ENCODE measurements at places on chromosomes 4 and X.
A peak's percentile ranks its signal among the peaks of the same experiment; 100 is the strongest.

DNA sequence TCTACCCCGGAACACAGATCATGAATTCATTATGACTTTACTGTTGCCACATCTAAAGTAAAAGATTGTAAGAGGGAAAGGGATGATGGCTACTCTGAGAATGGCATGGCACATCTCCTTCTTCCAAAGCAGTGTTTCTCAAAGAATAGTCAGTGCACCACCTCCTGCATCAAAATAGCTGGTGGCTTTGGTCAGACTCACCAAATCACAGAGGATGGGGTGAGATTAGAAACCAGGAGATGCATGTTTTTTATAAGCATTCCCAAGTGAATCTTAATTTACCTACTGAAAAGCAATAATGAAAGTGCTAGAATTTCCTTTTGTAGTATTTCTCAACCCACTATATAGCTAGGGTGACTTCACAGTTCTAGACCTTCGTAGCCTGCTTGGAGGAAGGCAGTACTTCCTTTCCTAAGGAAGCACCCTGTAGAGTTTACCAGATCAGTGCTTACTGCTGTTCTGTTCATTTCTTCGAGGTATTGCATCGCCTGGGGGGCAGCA is 340.8 kb upstream of the KLF3 start:
- no peak for DNase-seq

- DNase-seq = peak; percentile 38
Observed at GRCh38 chr4:139416073-139416673, 37.7 kb upstream of the RAB33B start.

DNA sequence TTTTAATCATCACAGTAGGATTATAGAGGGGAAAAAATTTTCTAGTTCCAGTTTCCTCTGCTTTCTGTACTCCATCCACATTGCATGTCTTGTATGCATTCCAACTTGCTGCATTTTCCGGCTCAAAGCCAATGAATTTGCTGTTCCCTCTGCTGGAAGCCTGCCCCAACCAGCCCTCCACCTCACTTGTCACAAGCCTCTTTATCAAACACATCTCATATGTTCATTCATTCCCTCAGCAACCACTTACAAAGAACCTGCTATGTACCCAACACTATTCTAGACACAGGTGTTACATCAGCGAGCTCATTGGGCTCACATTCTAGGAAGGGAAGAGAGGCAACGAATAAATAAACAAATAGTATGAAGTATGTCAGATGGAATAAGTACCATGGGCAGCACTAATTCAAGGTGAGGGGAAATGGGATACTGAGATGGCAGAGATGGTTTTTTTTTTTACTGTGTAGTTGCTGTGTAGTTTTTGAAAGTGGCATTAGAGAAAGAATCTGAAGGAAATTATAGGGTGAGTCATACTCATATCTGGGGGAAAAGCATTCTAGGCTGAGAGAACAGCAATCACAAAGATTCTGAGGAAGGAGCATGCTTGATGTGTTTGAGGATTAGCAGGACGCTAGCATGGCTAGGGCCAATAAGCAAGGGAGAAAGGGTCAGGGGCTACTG is 332.5 kb downstream of the PDGFC start:
- no peak for DNase-seq

DNA sequence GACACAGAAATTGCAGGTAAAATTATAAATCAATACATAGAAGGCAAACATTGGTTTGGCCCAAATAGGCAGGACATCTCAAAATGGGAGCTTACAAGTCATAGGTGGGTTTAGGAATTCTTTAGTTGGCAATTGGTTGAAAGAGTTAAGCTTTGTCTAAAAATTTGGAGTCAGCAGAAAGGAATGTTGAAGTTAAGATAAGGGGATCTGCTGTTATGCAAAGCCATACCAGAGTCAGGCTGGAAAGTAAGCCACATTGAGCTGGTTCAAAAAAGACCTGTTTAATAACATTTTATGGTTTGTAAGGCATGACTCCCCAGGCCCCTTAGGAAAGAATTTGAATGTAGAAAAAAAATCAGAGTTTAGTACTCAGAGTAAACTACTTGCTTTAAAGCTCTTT is 92.6 kb downstream of the IL13RA2 start:
- DNase-seq = no peak

- DNase-seq = no peak
Observed at GRCh38 chrX:31333165-31333831, 261.5 kb upstream of the FTHL17 start.

- DNase-seq = peak; percentile 41
Observed at GRCh38 chr4:2252530-2253091, 9.3 kb downstream of the MXD4 start.

GRCh38 chrX:123504047-123504446 is 228.8 kb downstream of the THOC2 start:
- no peak for DNase-seq

- peak; percentile 75 for DNase-seq
Observed at GRCh38 chrX:119516157-119516702, 48.0 kb downstream of the SLC25A5 start.

GRCh38 chr4:61300266-61300844 is 100.2 kb downstream of the ADGRL3 start:
- DNase-seq = no peak

GRCh38 chr4:37949636-37950426 is 10.4 kb upstream of the PTTG2 start:
- DNase-seq = no peak

DNA sequence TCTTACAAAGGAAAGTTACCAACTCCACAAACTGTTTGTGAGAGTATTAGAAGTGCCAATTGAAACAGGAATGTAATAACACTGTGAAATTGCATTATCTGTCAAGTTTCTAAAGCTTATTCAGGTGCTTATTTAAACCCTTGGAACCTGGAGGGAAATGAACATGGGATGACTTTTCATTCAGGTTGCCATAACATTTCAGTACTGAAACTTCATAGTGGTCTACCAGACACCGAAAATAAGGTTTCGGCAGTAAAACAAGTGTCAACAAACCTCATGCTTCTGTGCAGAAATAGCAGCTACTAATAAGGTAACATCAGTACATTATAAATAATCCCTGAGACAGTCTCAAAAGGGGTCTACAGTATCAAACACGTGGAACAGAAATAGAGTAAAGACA is 890.7 kb upstream of the INTU start:
- DNase-seq = no peak

DNA sequence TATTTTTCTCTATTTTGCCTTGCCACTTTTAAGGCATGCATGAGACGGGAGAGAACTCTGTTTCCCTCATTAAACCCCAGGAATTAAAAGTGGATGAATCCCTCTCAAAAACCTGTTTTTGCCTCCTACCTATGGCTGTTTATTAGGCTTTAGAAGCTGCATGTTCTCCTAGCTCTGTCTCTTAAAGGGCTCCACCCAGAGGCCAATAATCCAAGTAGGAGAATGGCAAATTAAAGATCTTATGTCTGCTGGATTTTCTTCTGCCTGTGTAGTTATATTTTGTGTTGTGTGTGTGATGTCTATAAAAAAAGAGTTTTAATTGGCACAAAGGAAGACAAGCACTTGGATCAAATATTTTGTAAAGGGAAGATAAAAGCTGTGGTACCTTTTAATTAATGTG is 32.4 kb downstream of the MAGEC1 start:
- DNase-seq = no peak

GRCh38 chrX:12970691-12971202 is 4.2 kb upstream of the TMSB4X start:
- DNase-seq = no peak

DNA sequence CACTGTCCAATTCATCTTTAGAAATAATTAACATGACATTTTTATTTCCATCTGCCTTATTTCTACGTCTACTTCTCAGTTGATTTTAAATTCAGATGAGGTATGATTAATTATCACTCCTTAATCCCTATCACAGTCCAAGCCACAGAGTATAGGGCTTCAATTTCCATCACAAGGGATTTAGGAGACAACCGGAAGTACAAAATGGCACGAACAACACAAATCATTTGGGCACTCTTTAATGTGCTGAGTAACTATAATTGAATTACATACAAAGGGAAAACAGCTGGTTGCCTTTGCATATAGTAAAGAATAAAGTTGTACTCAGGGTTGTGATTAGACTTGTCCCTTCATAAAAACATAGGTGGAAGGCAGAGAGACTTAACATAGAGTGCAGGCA is 290.4 kb upstream of the MAGEB16 start:
- no peak for DNase-seq

- DNase-seq = no peak
Observed at GRCh38 chrX:108439426-108439942, at the start of gene COL4A5. Gene COL4A5, plus strand, starts transcription at chrX:108439838. Its CDS starts 288 bp downstream, at chrX:108440126.

DNA sequence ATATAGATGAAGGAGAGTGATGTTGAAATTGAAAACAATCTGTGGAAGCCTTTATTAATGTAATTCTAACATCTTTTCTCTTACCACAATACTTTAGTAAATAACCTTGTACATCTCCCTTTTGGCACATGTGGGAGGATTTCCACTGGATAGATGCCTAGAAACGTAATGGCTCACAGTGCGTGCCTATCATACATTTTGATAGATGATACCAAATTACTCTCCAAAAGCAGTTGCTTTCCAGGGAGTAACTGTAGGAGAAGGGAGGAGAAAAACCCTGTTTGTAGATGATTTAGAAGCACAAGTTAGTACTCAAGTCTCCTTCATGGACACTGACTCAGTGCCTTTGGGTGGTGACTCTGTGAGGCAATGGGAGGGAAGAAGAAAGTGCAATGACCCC is 476.3 kb downstream of the CCSER1 start:
- DNase-seq = no peak

GRCh38 chr4:153543351-153543750 is 77.2 kb downstream of the TMEM131L start:
- no peak for DNase-seq

- DNase-seq = no peak
Observed at GRCh38 chr4:39037491-39037825, 5.2 kb upstream of the TMEM156 start.

GRCh38 chrX:103211012-103211715 is 3.7 kb upstream of the BEX4 start:
- peak; percentile 60 for DNase-seq
